DMS79 (cell line): ENCODE measurements at places on chromosomes 2 and 18.

DNA sequence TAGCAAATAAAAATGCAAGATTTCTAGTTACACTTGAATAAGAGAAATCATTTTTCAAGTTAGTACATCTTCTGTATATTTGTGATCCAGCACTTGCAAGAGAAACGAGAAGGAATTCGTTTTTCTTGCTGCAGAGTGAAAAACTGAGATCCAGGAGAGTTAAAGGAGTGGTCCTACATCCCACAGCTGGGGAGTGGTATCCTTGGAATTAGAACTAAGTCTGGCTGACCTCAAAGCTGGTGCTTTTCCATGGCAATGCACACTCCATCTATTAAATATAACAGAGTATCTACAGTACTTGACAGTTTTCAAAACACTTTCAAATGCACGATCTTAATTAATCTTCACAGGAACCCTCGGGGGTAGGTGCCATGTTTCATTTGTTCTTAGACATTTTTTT is 46.8 kb downstream of the TRIB2 start:
- no peak for DNase-seq

DNA sequence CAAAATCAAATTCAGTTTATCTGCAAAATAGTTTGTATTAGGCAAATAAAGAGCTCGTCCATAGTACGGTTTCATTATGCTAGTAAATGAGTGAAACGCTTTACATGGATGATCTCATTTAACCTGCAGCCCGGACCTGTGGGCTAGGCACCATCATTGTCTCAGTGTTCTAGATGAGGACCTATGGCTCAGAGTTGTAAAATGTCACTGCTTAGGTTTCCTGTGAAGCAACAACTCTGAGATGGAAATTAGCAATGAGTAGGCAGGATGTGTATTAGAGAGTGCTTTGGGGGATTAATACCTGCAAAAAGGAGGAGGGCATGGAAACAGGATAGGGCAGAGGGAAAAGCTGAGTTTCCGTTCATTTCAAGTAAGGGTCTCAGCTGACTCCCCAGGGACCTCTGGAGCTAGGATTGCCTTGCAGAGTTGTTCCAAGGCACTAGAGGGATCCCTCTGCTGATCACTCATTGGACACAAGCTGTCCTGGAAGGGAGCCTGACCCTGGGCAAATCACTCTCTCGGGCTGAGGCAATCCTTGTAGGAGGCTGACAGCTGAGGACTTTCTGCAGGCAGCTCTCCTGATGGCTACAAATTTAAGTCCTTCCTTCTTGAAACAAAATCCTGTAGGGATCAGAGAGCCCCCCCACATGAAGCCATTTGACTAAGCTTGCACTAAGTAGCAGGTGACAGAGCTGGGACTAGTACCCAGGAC is 58.8 kb upstream of the SIX2 start:
- DNase-seq = no peak

GRCh38 chr18:57352761-57353136 is 392 bp downstream of the ST8SIA3 start:
- DNase-seq = no peak

- DNase-seq = no peak
Observed at GRCh38 chr2:169039702-169040101, 8.6 kb upstream of the ABCB11 start.

- no peak for DNase-seq
Observed at GRCh38 chr18:32698153-32698552, 74.7 kb downstream of the KLHL14 start.

- DNase-seq = no peak
Observed at GRCh38 chr2:206488623-206489022, 45.3 kb downstream of the ADAM23 start.

DNA sequence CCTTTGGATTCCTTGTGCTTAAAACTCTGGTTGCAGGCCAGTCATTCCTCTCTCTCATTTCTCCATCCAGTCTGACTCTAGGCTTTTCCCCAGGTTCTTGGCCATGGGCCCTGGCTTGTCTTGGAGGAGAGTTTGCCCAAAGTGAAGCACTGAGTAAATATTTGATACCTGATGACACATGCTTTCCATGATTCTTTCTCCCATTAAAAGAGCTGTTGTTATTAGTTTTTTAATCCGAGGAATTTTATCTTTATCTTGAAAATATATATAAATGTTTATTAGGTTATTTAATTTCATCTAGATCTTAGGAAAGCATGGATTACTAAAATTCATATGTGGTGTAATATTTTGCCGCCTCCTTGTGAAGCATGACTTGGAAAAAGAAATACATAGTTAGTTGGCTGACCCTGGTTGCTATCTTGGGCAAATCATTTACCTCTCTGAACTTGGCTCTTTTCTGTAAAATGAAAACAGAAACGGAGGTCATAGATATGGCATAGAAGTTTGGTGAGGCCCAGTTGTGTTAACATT is 650.1 kb downstream of the SLC4A3 start:
- no peak for DNase-seq

- no peak for DNase-seq
Observed at GRCh38 chr2:134738141-134738870, 19.5 kb upstream of the TMEM163 start.

- DNase-seq = no peak
Observed at GRCh38 chr18:39031647-39032046, 1466.0 kb upstream of the CELF4 start.

- DNase-seq = no peak
Observed at GRCh38 chr18:76412818-76413565, 82.0 kb downstream of the ZNF516 start.

- DNase-seq = no peak
Observed at GRCh38 chr2:96156926-96157648, 11.8 kb upstream of the DUSP2 start.

DNA sequence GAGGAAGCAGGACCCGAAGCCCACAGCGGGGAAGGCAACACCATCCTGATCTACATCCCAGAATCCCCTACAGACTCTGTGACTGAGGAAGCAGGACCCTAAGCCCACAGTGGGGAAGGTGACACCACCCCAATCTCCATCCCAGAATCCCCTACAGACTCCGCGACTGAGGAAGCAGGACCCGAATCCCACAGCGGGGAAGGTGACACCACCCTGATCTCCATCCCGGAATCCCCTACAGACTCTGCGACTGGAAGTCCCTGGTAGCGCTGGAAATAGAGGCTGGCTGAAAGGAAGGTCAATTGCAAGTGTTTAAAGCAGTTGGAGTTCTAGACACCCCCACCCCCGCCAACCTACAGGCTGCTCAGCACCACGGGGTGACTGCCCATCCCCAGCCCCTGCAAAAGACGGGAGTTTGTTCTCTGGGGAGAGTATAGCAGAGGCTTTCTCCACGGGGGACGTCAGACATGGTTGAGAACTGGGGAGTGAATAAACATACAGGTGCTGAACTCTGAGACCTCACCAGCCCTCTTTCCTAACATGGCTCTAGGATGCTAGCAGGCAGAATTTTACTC is 21.0 kb downstream of the CIB4 start:
- no peak for DNase-seq

GRCh38 chr2:184215745-184216144 is 382.6 kb upstream of the ZNF804A start:
- no peak for DNase-seq

DNA sequence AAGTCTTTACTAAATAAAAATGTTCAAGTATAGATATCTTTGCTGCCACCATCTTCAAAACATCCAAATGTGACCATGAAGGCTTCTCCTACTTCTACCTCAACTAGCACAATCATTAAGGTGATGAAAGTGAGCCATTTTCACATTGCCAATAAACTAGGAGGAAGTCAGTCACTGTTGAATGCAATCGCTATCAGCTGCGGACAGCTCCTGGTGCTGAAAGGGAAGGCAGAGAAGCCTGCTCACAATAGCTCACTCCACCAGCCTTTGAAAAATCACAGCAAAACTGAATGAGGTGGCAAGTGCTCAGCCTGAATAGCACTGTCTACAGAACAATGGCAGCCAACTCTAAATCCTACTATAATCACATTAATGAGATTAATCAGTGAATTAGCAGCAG is 2.2 kb downstream of the MYT1L start:
- peak; percentile 41 for DNase-seq

- no peak for DNase-seq
Observed at GRCh38 chr2:166802475-166802874, 85.8 kb upstream of the XIRP2 start.

GRCh38 chr2:70357684-70358071 is 55.8 kb upstream of the FAM136A start:
- no peak for DNase-seq

DNA sequence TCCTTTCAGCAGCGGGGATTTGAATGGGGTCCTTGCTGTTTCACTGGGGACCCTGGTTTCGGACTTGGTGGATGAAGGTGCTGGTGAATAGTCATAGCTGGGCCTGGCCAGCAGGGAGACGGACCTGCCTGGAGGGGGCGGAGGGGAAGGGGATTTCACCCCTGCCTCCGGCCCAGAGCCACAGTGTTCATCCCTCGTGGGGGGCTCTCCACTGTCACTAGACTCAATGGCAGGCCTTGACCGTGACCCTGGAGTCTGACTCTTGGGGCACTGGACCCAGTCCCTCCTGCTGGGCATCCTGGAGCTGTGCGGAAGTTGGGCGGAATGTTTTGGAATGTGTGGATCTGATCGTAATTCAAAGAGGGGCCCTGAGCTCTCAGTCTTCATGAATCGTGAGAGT is 113.9 kb upstream of the LYPD1 start:
- DNase-seq = no peak

DNA sequence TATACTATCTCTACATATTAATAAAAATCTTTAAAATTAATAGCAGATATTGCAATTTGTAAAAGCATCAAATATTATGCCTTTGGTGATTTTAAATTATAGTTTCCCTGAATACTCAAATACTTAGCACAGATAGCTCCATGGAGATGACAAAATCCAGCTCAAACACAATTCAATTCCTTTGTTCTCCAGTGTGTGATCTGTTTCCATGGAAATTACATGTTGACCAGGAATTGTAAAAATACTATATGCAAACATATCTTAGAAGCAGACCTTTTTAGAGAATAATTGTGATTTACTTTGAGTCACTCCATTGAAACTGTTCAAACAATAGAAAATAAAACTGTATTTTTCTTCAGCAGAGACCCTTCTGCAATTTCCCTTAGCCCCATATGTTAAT is 68.3 kb downstream of the FAM161A start:
- no peak for DNase-seq

DNA sequence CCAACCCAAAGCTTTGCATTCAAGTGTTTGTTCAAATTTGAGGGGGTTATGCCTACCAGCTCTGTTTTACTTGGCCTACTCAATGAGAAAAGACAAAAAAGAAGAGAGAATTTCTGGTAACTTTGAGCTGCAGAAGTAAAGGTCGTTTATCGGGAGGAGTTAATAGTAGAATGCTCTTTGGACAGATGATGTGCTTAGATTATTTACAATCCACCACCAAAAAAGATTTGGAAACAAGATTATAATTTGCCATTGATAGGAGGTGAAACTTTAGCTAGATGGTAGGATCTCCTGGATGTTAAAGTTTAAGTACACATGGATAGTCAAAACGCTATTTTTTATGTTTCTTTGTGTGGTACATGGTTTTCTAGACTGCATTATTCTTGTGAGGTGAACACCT is 24.9 kb upstream of the CPS1 start:
- no peak for DNase-seq

- DNase-seq = no peak
Observed at GRCh38 chr2:202494300-202495229, 118.4 kb downstream of the BMPR2 start.

- DNase-seq = no peak
Observed at GRCh38 chr2:199991691-199992090, 36.3 kb downstream of the MAIP1 start.

- DNase-seq = peak; percentile 4
Observed at GRCh38 chr18:75070625-75071483, 138.1 kb downstream of the PTGR3 start.

GRCh38 chr18:37548679-37549289 is 16.8 kb downstream of the CELF4 start:
- no peak for DNase-seq

DNA sequence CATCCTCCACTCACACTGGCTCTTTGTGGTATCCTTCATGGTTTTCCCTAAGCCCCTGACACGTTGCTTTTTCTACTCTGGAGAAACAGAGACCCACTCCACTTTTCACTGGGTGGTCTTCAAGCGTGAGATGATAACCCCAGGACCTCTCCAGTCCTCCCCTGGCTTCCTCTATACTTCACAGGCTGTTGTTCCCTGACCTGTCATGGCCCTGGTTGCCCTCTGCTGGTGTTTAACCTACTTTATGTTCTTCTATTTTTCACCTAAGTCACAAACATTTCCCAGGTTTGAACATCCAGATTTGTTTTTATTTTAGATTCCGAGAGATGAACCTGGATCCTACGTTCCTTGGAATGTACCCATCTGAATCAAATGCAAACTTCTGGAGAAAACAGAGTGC is 84.5 kb downstream of the AOX1 start:
- no peak for DNase-seq

- no peak for DNase-seq
Observed at GRCh38 chr2:25517701-25518100, 155.7 kb downstream of the DTNB start.

- no peak for DNase-seq
Observed at GRCh38 chr2:232539298-232540231, at the start of gene CHRNG. Gene CHRNG, plus strand, starts transcription at chr2:232539692. Its CDS starts 56 bp downstream, at chr2:232539748.

DNA sequence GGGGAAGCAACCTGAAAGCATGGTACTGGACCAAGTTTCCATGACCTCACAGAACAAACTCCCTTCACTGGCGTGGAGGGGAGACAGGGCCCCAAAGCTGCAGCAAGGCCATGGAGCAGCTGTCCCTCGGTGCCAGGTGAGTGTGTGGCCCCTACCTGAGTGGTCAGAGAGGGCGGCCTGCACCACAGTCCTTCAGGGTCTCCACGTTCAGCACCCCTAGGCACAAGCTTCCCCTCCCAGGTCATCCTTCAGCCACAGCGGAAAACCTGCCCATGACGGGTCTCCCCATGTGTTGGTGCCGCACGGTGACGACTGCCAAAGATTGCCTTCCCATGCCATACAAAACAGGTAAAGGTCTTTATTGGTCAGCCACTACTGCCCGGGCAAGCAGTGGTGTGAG is 201.6 kb downstream of the MGAT5 start:
- DNase-seq = no peak

DNA sequence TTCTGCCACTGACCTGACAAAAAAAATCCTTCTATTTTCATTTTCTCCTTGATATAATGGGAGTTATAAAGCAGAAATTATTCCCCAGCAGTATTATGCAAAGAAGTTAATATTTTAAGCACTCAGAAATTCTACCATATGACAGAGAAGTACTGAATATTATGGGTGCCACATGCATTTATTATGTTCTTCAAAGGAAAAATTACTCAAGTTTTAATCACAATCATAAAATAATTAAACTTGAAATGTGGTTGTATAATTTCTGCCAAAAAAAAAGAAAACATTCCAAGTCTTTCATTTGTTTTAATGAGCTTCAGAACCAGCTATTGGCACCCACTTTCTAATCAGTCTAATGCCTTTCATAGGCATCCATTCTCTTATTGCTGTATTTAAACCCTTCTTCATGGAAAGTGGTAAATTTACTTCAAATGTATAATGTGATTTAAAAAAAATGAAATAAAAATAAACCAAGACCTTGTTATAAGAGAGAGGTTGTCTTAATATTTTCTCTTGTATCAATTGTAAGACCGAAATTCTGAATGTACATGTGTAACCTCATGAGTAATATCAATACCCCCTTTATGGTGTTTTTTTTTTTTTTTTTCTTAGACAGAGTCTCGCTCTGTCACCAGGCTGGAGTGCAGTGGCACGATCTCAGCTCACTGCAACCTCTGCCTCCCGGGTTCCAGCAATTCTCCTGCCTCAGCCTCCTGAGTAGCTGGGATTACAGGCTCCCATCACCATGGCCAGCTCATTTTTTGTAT is 302.3 kb downstream of the IRS1 start:
- no peak for DNase-seq

- no peak for DNase-seq
Observed at GRCh38 chr2:128664499-128664971, 345.9 kb upstream of the HS6ST1 start.
